ENCODE measurements at places on chromosomes 3 and 15.

- DNase-seq = no peak
Observed at GRCh38 chr15:101018450-101018849, 99.3 kb downstream of the LRRK1 start.

- DNase-seq = peak; percentile 7
Observed at GRCh38 chr3:18389108-18389733, 35.9 kb downstream of the SATB1 start.

- no peak for DNase-seq
Observed at GRCh38 chr15:61974118-61974517, 86.1 kb downstream of the VPS13C start.

DNA sequence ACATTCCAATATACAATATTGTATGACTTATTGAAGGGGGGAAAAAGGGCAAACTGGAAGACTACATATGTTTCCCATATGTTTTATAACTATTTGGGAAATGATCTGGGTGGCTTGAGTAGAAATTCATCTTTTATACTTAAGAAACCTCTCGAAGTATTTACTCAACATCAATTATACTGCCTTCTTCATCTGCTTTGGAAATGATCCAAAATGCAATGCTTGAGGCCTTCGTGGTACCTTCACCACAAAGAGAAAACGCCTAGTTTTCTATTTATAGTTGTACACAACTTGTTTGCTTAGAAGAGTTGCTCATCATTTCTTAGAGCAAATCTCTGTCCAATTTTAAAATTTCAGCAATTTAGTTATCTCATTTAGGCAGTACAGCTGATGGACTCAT, 18.8 kb downstream of the ACKR4 start:
- no peak for DNase-seq

DNA sequence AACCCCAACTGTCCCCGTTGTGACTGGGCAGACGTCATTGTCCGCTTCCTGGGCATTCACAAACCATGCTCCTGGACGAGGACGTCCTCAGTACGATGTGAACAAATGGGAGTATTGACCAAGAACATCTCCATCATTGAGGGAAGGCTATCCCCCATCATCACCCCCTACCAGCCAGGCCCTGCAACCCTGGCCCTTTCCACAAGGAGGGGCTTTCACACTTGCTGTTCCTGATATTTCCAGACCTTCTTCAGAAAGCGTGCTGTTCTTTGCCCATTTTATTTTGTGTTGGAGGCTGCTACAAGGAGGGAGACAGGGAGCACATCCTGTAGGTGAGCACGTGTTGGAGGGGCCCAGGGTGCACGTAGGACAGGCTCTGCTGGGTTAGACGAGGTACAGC, 277.0 kb upstream of the LRRC3B start:
- DNase-seq = no peak

DNA sequence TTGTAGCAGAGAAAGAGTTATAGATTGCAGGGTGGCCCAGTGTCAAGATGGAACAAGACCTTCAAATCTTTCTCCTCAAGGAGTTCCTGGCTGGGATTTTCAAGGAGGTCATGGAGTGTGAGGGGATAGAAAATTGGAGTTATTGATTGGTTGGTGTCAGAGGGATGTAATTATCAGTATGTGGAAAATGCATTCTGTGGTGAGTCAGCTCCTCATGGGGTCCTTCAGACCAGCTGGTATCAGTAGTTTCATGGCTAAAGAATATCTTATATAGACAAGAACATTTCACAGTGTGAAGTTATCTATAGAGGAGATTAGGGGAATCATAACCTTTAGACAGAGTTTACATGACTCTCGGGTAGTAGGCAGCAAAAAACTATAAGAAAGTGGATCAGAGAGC, 1114.0 kb upstream of the GBE1 start:
- no peak for DNase-seq

DNA sequence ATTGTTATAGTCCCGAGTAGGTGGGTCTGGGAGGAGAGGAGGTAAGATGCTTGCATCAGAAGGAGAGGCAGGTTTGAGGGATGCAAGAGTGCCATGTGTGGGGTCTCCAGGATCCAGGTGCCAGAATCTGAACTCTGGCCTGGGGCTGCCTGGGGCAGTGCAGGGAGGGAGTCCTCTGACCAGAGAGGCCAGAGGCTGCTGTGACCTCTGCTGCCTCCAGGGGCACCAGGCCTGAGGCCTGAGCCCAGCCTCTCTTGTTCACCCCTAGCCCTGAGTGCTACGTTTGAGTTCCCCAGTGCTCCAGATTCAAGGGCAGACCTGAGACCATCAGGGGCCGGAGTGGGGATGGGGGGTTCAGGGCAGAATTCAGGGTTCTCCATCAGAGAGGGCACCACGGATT, 7.4 kb downstream of the SLC38A3 start:
- DNase-seq = no peak

- no peak for DNase-seq
Observed at GRCh38 chr3:62653796-62654195, 221.4 kb downstream of the CADPS start.

- no peak for DNase-seq
Observed at GRCh38 chr3:121819236-121819635, 15.6 kb downstream of the IQCB1 start.

GRCh38 chr3:137205394-137206045, 247.7 kb downstream of the IL20RB start:
- DNase-seq = no peak

DNA sequence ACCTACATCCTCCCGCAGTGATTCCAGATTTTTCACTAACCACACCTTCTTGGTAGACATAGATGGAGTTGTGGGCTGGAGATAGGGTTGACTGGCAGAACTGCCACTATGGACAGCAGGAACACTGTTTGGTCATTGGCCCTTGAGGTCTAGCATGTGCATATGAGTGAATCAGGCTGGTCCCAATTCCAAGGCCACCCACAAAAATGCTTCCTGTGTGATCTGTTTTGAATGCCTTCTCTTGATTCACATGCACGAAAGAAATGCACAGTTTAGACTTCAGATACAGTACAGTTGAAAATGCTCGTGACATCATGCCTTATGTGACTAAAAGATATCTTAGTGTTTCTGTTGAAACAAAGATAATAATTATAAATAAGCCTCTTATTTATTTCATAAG, 285.8 kb upstream of the SEMA6D start:
- DNase-seq = peak; percentile 87

GRCh38 chr15:55535436-55535835, 27.4 kb upstream of the DNAAF4 start:
- no peak for DNase-seq

DNA sequence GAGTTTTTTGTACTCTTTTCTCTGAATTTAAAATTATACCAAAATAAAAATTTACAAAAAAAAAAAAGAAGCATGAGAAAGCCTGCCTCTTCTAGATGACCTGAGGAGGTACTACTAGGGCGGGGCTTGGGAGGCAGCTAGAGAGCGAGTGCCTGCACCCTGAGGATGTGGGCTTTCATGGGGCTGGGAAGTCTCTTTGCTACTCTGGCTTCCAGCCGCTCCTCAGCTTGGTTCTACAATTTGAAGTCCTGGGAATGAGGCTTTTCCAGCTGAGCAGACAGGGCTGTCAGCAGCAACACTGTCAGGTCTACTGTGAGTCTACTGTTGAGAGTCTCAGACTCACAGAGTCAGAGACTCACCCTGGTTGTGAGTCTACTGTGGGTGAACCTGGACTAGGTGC, 8.2 kb upstream of the PSTPIP1 start:
- no peak for DNase-seq

- DNase-seq = no peak
Observed at GRCh38 chr3:110494093-110494490, 577.5 kb upstream of the NECTIN3 start.

GRCh38 chr3:120683213-120683612, 1.2 kb upstream of the HGD start:
- DNase-seq = no peak

- DNase-seq = no peak
Observed at GRCh38 chr3:31027191-31027761, 132.8 kb upstream of the GADL1 start.

DNA sequence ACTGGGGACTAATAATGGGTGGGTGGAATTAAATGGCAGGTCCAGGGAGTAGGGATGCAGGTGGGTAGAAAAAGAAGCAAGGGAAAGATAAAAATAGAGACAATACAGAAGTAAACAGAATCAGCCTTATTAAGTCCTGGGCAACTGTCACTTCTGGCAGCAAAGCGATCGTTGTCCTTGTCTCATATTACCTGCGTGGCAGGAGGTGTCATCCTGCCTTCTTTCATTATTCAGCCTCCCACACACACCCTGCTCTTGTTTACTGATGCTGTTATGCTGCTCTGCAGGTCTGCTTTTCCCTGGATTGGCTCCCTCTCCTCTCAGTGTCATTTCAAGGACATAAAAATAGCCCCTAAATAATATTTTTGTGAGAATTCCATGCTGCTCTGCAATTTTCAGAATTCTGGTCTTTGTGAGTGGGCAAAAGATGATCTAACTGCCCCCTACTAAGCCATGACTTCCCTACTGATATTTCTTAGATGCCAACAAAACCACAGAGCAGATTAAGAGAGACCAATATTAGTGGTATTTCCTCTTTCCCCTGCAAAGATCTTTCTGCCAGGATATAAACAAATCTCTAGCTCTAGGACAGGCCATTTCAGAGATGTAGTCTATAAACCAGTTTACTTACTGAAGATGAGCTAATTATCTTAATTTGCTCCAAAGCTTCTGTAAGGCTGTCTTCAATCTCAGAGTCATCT, 8.5 kb downstream of the VEPH1 start:
- no peak for DNase-seq

Data from AG08395 (cell line).